ENCODE measurements at places on chromosomes 5 and 9. TPM values are rescaled to one million over a fixed set of nuclear protein-coding genes. Genes with fewer than 3 reads are reported as not detected.

Gene TTC39B
- polyA plus RNA-seq: 0.78 TPM

Gene SELENOP
- 0.06 TPM for polyA plus RNA-seq

Gene CCNG1
- 49.0 TPM for polyA plus RNA-seq

Gene IFNB1
- polyA plus RNA-seq: not detected

Gene OGN
- 0.03 TPM for polyA plus RNA-seq

Gene IL13
- polyA plus RNA-seq: 0.08 TPM

Gene GARIN3
- not detected for polyA plus RNA-seq

Gene HRH2
- polyA plus RNA-seq: 0.08 TPM

Gene TESK1
- 26.0 TPM for polyA plus RNA-seq

Gene SV2C
- 0.05 TPM for polyA plus RNA-seq

Gene C9orf50
- polyA plus RNA-seq: 0.30 TPM

Gene RHOBTB3
- 73.6 TPM for polyA plus RNA-seq

Gene PFN3
- polyA plus RNA-seq: not detected

Gene S1PR3
- 2.9 TPM for polyA plus RNA-seq

Gene GDA
- not detected for polyA plus RNA-seq

DNA sequence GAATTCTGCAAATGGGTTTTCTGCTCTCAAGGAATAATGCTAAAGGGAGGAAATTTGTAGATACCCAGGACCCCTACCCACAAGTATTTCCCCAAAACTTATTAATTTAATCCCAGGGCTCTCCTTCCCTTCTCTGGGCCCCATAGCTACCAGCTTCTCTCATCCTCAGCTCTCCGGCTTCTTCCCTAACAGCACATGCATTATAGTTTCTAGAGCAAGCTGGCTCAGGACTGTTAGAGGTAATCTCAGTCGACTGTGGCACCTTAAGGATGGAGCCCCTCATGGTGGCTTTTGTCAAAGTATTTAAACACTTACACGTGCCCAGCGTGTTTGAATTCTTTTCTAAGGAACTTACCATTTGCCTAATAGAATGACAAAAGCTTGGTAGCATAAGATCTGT lies 252.5 kb upstream of the GAS1 start:
- no peak for DNase-seq

GRCh38 chr9:81202292-81202691 lies 487.1 kb downstream of the TLE1 start:
- DNase-seq: peak; percentile 25

GRCh38 chr9:93865716-93866115 lies 89.4 kb downstream of the BARX1 start:
- DNase-seq: no peak

- no peak for DNase-seq
Observed at GRCh38 chr5:65105301-65105700, 336.6 kb downstream of the CWC27 start.

DNA sequence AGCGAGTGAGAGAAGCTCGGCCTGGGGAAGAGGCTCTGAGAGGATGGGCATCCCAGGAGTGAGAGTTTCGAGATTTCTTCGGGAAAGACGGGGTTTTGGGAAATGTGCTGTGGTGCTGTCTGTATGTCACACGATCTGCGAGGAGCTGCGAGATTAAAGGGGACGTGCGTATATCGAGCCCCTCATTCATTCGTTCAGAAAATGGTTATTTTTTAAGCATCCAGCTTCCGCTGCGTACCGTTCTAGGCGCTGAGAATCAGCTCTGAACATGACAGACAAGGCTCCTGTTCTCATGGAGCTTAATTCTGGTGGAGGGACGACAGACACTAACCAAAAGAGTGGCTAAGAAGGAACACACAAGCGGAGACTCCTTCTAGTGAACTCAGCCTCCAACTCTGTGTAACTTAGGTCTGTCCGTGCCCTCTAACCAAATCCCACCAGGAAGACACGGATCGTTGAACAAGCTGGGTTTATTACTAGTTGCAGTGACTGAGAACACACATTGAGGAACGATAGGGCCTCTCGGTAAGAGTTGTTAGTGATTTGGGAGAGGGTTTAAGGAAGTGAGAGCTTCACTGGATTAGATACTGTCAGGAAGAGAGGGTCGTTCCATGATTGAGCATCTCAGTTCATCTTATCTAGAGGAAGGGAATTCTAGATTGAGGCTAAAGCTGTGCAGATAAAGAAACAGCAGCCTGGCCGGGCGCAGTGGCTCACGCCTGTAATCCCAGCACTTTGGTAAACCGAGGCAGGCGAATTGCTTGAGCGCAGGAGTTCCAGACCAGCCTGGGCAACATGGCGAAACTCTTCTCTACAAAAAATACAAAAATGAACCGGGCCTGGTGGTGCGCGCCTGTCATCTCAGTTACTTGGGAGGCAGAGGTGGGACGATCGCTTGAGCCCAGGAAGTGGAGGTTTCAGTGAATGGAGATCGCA lies 1.0 kb upstream of the FBXW11 start:
- peak; percentile 12 for DNase-seq

- no peak for DNase-seq
Observed at GRCh38 chr9:69388596-69388995, 63.6 kb downstream of the ENTREP1 start.

- no peak for DNase-seq
Observed at GRCh38 chr9:104746798-104747197, 685 bp upstream of the NIPSNAP3A start.

DNA sequence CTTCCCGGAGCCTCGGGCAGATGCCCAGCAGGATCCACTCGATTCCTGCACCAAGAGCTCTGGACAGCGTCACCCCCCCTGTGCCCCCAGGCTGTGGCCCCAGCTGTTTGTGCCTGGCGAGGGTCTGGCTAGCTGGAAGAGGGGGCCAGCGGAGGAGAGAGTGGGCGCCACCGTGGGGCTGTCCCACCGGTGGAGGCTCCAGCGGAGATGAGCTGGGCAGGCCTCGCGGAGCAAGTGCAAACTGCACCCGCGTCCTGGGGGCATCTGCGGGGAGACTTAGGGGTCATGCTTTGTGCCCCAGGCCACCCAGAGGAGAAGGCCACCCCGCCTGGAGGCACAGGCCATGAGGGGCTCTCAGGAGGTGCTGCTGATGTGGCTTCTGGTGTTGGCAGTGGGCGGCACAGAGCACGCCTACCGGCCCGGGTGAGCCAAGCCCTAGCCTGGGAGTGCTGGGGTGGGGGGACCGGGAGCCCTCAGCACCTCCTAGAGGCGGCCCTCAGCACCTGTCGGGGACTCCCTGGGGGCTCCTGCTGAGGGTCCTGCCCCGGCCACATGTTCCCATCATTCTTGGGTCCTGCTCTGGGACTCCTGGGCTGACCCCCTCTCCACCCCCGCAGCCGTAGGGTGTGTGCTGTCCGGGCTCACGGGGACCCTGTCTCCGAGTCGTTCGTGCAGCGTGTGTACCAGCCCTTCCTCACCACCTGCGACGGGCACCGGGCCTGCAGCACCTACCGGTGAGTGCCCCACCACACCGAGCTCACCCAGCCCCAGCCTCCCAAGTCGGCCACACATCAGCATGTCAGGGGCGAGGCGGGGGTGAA lies 5.4 kb downstream of the EGFL7 start:
- DNase-seq: no peak

DNA sequence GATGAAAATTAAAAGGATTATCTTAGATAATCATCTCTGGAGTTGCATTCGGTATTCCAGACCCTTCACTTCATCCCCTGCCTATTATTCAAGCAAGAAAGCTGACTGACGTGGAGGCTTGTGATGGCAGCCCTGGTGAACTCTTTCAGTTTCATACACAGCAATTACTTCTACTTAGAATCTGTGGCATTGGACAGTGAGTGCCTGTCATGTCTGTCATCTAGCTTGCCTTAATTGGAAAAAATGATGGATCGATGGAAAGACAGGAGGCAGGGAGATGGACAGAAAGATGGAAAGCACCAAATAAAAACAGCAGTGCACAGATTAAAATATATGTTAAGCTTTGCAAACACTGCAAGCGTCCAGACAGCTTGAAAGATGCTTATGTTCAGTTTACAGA lies 1371.0 kb upstream of the CDH6 start:
- no peak for DNase-seq

GRCh38 chr9:136694163-136694871 lies 7.1 kb upstream of the AGPAT2 start:
- DNase-seq: peak; percentile 92

GRCh38 chr5:158127536-158127935 lies 268.6 kb upstream of the CLINT1 start:
- DNase-seq: no peak

DNA sequence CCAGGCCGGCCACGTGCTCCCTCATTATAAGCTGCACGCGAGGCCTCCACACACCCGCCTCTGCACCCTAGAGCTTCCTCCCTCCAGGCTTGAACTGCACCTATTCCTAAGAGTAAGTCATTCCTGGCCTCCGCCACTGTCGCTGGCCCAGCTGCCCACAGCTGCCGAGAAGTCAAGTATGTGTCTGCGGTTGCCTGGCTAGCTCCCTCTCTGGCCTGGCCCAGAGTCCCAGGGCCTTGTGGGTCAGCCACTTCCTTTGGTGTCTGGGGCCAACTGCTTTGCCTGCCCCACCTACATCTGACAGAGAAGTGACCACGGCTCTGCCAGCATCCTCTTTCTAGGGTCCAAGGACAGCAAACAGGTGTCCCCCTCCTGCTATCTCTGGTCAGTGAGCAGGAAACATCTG lies 18.3 kb downstream of the ABO start:
- no peak for DNase-seq

- no peak for DNase-seq
Observed at GRCh38 chr5:91929522-91929817, 546.4 kb upstream of the ARRDC3 start.

DNA sequence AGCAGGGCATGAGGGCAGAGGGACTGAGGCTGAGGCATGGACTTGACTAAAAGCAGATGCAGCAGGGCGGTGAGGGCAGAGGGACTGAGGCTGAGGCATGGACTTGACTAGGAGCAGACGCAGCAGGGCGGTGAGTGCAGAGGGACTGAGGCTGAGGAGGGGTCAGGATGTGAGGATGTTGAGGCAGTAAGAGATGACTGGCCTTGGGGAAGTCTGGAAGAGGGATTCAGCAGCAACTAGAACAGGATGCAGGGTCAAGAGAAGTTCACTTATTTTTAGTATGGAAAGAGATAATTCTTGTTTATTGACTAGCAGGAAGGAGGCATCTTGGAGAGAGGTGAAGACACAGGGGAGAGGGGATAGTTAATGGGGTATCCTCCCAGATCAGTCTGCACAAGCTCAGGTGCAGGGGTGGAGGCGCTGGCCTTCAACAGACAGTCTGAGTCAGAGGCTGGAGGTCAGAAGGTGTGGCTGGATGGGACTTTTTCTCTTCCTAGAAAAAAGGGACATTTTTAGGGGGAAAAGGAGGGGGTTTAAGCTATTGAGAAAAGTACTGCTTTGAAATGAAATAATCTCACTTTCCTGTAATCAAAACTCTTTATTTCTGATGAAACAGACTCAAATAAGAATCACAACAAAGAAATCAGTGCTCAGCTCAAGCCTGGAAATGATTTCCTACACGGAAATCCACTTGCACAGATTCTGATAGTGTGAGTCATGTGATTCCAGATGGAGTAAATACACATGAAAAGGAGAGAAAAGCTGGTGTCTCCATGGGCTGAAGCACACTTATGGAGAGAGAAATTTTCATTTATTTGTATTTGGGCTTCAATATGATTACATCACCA lies 130.9 kb downstream of the PALM2AKAP2 start:
- DNase-seq: no peak

DNA sequence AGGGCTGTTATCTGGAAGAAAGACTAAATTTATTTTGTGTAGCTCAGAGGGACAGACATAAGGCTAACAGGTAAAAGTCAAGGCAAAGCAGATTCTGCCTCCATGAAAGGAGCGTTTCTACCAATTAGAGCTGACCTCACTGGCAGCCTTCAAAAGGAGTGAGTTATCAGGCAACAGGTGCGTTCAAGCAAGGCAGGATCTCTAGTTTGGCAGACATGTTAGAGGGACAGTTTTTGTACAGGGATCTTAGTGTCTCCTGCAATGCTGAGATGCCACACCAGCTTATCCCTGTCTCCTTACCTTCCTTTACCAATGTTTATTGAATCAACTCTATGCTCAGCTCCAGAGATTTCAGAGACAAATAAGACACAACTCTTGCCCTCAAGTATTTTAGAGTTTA lies 73.8 kb downstream of the NRG2 start:
- DNase-seq: no peak

GRCh38 chr9:131273146-131273855 lies 3.0 kb downstream of the FAM78A start:
- DNase-seq: no peak

DNA sequence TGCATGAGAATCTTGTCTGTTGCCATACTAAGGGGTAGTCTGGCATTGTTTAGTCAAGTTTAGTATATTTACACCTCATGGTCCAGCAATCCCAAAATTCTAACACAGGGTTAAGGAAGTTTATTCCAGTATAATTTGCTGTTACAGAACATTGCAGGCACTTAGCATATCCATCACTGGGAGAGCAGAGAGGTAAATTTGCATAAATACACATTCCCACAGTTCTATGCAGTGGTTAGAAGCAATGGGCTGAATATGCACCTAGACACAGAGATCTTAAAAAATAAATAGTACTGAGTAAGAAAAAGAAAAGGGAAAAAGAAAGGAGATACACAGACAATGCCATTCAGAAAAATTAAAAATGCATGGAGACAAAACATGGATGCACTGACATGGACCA lies 692.3 kb upstream of the MEF2C start:
- no peak for DNase-seq

DNA sequence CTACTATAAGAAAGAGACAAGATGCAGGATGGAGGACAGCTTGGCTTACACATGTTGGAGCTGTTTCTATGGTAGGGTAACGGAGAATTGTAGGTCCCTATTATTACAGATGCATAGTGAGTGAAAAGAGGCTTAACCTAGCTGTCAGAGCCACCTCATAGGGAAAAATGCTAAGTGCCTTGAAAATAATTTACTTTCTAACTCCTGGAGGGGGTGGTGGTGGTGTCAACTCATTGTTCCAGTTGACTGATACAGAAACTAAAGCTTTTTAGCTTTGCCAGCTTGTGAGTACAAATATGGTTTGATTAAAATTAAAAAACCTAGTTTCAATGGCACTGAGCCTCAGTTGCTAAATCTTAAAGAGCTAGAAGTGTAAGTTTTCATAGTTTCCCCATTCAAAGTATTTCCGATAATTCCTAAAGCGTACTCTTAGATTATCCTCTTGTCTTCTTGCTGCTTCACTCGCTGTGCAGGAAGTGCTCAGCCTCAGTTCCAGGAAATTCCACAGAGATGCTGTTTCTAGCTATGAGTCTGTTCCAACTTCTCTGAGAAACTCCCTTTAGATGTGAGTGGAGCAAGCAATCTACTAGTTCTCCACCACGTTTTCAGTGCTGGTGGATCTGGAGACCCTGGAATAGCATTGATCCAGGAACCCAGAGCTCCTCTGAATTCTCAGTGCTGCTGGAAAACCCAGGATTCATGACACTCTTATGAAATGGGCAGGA lies 265.2 kb downstream of the DMAC1 start:
- DNase-seq: no peak

- no peak for DNase-seq
Observed at GRCh38 chr5:105504-106070, 13.6 kb downstream of the PLEKHG4B start.

- DNase-seq: no peak
Observed at GRCh38 chr9:103522409-103522808, 527.3 kb downstream of the CYLC2 start.
